CD4-positive, alpha-beta memory T cell (primary cell): ENCODE measurements at places on chromosomes 3 and 15. TPM values are rescaled to one million over a fixed set of nuclear protein-coding genes. Genes with fewer than 3 reads are reported as not detected.

- no peak for DNase-seq
These were observed 80.6 kb upstream of the TBC1D5 start for GRCh38 chr3:17823036-17823435.

DNA sequence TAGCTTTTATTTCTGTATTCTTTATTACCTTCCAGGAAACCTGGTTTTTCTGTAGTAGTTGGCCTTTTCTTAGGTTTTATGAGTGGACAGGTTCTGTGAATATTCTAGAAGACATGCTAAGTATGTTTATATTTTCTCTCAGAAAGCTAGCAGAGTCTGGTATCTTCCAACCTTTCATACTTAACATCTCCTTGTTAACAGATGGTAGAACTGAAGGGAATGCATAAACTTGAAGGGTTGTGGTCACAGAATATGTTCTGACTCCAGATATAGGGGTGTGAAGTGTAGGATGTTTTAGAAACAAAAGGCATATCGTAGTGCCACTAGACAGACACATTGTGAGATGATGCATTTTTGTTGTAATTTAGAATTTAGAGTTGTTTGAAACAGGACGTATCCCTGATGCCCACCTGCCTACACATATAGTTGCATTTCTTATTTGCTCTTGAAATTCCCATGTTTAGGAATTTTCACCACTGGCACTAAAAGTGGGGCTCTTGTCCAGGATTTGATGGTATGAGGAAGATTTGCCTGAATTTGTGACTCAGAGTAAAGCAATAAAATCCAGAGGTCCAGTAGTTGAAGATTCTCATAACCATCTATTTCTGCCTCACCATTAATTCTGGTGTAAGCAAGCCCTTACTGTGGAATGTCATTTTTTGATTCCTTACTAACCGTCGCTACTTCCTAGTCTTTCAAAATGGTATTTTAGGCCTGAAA, 274.5 kb downstream of the FEZF2 start:
- DNase-seq: no peak

DNA sequence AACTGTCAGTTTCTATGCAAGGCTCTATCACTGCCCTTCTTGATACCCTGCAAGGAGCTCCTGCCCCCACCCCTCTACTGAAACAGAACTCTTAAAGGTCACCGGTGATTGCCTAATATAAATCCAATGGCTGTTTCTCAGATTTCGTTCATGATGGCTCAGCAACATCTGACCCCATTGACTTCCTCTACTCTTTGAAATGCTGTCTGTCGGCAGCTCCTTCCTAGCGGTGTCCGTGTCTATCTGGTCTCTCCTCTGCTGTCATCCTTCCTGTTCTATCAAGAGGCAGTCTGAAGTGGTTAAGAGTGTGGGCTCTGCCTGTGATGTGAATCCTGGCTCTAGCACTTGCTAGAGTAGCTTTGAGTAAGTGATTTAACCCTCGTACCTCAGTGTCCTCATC, 5.5 kb downstream of the TMEM266 start:
- no peak for DNase-seq

- no peak for DNase-seq
These were observed 122.4 kb downstream of the THSD4 start for GRCh38 chr15:71237456-71238188.

Gene MFAP1
- total RNA-seq: 25.9 TPM

GRCh38 chr3:192026661-192027060, 565.7 kb downstream of the PYDC2 start:
- no peak for DNase-seq

Gene TMOD2
- total RNA-seq: 20.3 TPM

DNA sequence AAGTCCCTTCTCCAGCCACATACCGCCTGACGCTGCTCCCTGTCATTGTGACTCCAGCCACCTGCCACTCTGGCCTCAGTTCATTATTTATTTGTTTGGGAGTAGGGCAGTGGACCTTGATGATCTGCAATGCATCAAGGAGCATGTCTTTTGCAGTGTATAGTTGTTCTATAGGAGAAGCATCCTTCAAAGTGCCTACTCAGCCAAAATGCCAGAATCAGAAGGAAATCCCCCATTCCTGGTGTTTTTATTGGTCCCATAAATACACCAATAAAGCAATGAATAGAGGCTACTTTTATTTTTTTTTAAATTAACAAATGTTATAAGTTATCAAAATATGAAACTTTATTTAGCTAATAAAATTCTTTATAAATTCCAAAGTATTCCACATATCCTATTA, 123.8 kb upstream of the NSMCE3 start:
- DNase-seq: no peak

Gene MAGEL2
- not detected for total RNA-seq

Gene CA12
- not detected for total RNA-seq

DNA sequence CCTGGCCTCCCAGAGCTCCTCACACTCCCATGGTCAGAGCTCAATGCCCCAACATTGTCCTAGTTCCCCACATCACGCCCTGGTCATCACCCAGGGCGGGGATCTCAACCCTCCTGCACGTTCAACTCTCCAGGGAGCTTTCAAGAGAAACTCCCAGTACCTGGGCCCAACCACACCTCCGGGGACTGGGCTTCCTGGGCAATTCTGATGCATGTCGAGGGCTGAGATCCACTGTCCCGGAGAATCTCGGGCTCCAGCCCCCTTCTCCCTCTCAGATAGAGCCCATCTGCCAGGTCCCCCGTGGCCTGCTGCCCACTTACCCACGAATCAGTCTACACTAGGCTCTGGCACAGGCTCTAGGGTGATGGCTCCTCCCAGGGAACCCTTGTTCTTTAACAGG, 39.2 kb downstream of the UMPS start:
- DNase-seq: no peak

GRCh38 chr3:56939834-56940233, 120.6 kb upstream of the SPATA12 start:
- DNase-seq: no peak

- DNase-seq: peak; percentile 71
These were observed 15.5 kb downstream of the TATDN2 start for GRCh38 chr3:10263646-10264363.

DNA sequence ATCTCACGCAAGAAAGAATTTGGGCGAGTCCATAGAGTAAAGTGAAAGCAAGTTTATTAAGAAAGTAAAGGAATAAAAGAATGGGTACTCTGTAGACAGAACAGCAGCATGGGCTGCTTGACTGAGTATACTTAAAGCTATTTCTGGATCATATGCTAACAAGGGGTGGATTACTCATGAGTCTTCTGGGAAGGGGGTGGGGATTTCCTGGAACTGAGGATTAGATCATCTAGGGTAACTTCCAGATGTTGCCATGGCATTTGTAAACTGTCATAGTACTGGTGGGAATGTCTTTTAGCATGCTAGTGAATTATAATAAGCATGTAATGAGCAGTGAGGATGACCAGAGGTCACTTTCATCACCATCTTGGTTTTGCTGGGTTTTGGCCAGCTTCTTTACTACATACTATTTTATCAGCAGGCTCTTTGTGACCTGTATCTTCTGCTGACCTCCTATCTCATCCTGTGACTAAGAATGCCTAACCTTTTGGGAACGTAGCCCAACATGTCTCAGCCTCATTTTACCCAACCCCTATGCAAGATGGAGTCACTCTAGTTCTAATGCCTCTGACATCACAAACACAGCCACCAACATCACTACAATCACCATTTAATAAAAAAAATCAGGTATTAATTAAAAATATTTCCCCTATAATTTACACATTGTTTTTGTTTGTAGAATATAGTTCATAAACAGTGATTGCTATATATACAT, 890.7 kb upstream of the EPHA6 start:
- DNase-seq: no peak

GRCh38 chr3:126422571-126423091, 27.9 kb downstream of the CFAP100 start:
- no peak for DNase-seq
